H1 (cell line): ENCODE measurements at places on chromosomes 5 and 9.

DNA sequence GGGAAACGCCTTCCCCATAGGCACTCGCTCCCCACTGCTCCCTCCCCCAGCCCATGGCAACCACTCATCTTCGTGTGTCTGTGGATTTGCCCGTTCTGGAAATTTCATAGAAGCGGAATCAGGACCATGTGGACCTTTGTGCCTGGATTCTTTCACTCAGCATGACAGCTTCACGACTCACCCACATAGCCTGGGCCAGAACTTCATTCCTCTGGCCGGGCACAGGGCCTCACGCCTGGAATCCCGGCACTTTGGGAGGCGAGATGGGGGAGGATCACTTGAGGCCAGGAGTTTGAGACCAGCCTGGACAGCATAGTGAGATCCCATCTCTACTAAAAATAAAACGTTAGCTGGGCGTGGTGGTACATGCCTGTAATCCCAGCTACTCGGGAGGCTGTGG, 12.1 kb upstream of the DIPK1B start:
- H3K27ac ChIP-seq, result no peak overlapping the region
- no peak overlapping the region for H3K4me3 ChIP-seq
- DNase-seq, result no peak
- H3K27me3 ChIP-seq, result no peaks in the 10 kb centered on the region

DNA sequence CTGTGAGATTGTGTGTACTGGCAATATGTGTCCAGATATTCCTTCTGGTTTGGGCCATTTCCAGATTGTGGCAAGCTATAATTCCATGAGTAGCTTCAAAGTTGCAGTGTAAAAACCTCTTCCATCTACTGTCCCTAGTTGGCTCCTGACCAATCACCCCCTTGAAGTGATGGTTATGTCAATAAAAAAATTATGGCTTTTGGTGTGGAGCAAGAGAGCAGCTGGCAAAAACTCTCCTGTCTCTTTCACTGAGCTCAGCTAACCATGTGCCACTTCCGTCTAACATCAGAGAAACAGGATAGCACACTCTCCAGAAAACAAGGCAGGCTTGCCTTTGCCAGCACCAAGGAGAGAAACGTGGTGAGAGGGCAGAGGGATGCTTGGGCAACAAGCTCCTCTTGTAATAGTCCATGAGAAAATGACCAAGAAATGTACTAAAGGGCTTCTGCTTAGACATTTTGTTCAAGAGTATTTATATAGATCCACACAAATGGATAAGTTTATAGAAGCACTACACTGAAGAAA, 914.4 kb upstream of the SEMA6A start:
- H3K4me3 ChIP-seq, result no peak overlapping the region
- DNase-seq, result no peak
- no peak overlapping the region for H3K27ac ChIP-seq
- no peaks in the 10 kb centered on the region for H3K27me3 ChIP-seq

DNA sequence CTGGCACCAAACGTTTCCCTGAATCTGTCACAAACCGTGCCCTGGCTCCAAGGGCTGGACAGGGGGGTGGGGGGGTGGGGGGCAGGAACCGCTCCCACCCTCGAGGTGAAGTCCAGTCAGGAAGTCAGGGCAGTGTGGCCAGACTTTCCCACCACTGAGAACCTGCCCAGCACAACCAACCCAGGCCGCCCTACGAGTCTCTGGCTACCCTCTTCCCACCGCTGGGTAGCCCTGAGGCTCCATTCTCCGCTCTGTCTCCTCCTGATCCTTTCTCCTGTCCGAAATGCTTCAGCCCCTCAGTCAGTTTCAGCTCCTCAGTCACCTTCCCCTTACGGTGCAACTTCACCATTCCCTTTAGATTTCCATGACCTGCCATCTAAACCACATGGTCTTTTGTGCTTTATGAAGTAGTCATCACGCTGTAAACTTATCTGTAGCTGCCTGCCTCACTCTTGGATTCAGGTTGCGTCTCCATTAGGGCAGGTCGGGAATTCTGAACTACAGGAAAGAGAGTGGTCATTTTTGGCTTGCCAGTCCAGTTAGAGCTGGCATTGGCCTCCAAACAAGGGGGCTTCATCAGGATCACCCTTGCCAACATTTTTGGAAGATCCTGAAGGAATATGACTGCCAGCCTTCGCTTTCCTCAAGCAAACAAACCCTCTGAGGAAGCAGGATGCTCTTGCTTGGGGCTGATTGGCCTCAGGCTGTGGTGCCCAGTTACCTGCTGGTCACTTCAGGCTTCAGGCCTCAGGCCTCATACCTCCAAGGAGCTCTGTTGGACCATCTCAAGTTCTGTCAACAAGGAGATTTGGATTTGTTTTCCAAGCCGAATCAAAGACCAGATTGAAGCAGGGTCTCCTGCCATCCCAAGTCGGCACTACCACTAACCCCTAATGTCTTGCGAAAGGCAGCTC, 794 bp upstream of the DCAF12 start:
- H3K4me3 ChIP-seq, result peak overlapping the region; percentile 86
- DNase-seq, result no peak
- H3K36me3 ChIP-seq, result peaks cover 18% of the 10 kb centered on the region; the same call in 1 of the 2 replicates

- no peak overlapping the region for H3K27ac ChIP-seq
- DNase-seq, result no peak
These were observed 17.8 kb downstream of the ZNF131 start for GRCh38 chr5:43138512-43138893.

GRCh38 chr9:38486837-38487236, 62.6 kb upstream of the IGFBPL1 start:
- peaks cover 23% of the 10 kb centered on the region for H3K4me1 ChIP-seq
- H3K36me3 ChIP-seq, result no peaks in the 10 kb centered on the region
- no peak overlapping the region for H3K27ac ChIP-seq
- no peak overlapping the region for H3K4me3 ChIP-seq

DNA sequence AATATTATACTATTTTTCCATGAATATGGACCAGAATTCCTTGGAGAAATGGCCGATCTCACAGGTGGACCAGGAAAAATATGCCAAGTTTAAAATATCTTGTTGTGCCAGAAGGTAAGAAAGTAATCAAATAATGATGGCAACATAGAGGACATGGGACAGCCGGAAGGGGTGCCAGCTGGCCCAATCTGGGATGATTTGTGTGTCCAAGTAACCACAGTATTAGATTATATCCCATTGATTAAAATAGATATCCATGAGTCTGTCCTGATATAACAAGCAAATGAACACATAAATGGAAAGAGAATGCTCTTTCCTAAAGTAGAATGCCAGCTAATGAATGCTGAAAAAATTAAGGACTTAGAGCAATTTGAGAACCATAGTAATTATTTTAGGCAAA, 39.6 kb upstream of the ANKRD55 start:
- H3K36me3 ChIP-seq, result no peaks in the 10 kb centered on the region
- H3K4me1 ChIP-seq, result no peaks in the 10 kb centered on the region
- H3K27me3 ChIP-seq, result no peaks in the 10 kb centered on the region
- no peak overlapping the region for H3K27ac ChIP-seq
- H3K4me3 ChIP-seq, result no peak overlapping the region

DNA sequence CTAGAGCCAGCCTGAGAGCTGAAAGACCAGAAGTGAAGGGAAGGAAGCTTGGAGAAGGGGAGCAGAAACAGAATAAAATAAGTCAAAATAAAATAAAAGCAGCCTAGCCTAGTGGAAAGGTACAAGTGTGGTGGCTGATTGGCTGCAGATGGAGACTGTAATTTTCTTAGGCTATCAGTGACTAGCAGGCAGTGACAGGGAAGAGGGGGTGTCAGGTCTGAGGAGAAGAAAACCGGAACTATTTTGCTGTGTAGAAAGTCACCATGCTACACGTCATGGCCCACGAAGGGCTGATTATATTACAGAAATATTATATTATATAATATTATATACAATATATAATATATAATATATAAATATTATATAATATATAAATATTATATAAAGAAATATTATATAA, 98.1 kb upstream of the TAF11L2 start:
- H3K4me1 ChIP-seq, result peaks cover 22% of the 10 kb centered on the region
- no peaks in the 10 kb centered on the region for H3K36me3 ChIP-seq
- no peaks in the 10 kb centered on the region; the same call in 1 of the 2 replicates for H3K27me3 ChIP-seq
- H3K4me3 ChIP-seq, result no peak overlapping the region
- no peak overlapping the region for H3K27ac ChIP-seq

DNA sequence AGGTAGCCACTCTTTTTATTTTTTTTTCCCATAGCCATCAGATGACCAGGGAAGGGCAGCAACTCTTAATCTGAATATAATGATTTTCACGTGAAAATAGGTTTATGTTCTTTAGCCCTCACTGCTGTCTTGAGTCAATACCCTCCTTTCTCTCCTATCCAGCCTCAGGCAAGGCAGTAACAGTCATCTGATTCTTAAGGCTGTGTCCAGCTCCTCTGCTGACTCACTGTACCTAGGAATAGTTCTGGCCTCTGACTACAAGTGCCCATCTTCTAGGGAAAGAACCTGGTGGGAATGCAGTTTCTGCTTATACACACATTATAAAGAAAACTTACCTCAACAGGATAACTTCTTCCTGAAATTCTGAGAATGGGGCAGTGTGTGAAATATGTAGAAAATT, 30.7 kb downstream of the DHX29 start:
- no peak overlapping the region for H3K27ac ChIP-seq
- no peaks in the 10 kb centered on the region for H3K36me3 ChIP-seq
- no peak overlapping the region for H3K4me3 ChIP-seq
- no peaks in the 10 kb centered on the region for H3K4me1 ChIP-seq
- no peaks in the 10 kb centered on the region for H3K27me3 ChIP-seq
- DNase-seq, result no peak

- no peak for DNase-seq
- H3K27me3 ChIP-seq, result no peaks in the 10 kb centered on the region
- H3K4me3 ChIP-seq, result no peak overlapping the region
These were observed 41.6 kb downstream of the CYSTM1 start for GRCh38 chr5:140216478-140217074.

- H3K36me3 ChIP-seq, result no peaks in the 10 kb centered on the region
- H3K4me1 ChIP-seq, result no peaks in the 10 kb centered on the region
- no peak overlapping the region for H3K27ac ChIP-seq
- no peaks in the 10 kb centered on the region for H3K27me3 ChIP-seq
- DNase-seq, result no peak
These were observed 24.4 kb upstream of the SYNPO start for GRCh38 chr5:150616024-150616470.

DNA sequence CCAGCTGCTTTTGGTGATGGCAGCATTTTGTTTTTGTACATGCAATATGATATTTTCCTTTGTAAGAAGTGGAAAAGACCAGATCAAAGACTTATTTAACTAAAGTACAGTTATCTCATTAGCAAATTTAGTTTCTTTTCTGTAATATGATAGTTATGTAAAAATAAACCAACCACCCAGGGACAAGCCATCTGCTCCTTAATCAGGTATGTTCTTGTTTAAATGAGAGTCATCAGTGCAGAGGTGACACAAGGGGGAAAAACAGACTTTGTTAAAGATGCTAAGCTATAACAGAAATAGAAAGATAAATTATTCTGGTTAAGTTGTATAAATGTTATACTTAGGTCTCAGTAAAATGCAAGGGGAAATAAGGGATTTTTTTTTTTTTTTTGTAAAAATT, 805.7 kb upstream of the SEMA6A start:
- H3K4me1 ChIP-seq, result no peaks in the 10 kb centered on the region
- no peak for DNase-seq
- H3K36me3 ChIP-seq, result no peaks in the 10 kb centered on the region
- no peak overlapping the region for H3K27ac ChIP-seq

DNA sequence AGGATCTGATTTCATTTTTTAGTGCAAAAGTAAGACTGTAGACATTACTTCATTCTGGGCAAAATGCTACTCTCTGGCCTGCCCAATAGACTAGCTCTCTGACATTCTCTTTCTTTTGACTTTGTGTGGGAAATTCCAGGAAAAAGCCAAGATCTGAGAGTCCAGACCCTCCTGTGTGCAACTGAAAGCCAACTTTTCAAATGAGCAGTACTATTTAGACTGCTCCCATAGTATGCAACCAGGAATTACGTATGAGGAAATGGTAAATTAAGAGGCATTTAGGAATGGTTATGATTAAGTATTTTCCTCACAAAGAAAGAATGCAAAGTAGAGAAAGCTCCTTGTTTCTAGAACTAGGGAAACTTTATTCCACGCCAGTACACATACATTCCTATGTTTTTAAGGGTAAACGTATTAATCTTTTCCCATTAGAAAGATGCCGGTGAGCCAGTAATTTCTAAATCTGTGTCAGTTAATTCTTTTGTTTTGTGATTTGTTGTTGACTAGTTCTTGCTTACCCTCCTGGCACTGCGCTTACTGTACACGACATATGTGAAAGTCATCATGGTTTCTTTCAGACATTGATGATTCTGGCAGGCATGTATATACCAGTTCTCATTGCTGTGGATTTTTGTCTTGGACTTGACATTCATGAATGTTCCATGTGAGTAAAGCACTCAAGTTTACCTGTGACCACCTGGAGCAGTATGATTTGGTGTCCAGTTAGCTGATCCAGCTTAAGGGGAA, 56.0 kb downstream of the AOPEP start:
- no peak overlapping the region for H3K4me3 ChIP-seq
- DNase-seq, result no peak
- H3K36me3 ChIP-seq, result no peaks in the 10 kb centered on the region
- H3K4me1 ChIP-seq, result no peaks in the 10 kb centered on the region; the same call in 1 of the 2 replicates
- no peak overlapping the region for H3K27ac ChIP-seq

GRCh38 chr5:90353254-90353653, 56.3 kb downstream of the CETN3 start:
- no peak for DNase-seq
- H3K27me3 ChIP-seq, result no peaks in the 10 kb centered on the region
- no peak overlapping the region for H3K27ac ChIP-seq
- H3K4me3 ChIP-seq, result no peak overlapping the region
- H3K36me3 ChIP-seq, result no peaks in the 10 kb centered on the region

- H3K4me1 ChIP-seq, result peaks cover 22% of the 10 kb centered on the region
- no peak for DNase-seq
- H3K4me3 ChIP-seq, result peak overlapping the region; percentile 82
- H3K36me3 ChIP-seq, result no peaks in the 10 kb centered on the region
- H3K27me3 ChIP-seq, result peaks cover 14% of the 10 kb centered on the region
These were observed 3.8 kb downstream of the GAS1 start for GRCh38 chr9:86943201-86944113.

GRCh38 chr9:85224729-85225128, 517.0 kb downstream of the AGTPBP1 start:
- H3K27ac ChIP-seq, result no peak overlapping the region
- no peaks in the 10 kb centered on the region for H3K4me1 ChIP-seq
- no peak overlapping the region for H3K4me3 ChIP-seq
- no peak for DNase-seq
- H3K36me3 ChIP-seq, result no peaks in the 10 kb centered on the region
- no peaks in the 10 kb centered on the region for H3K27me3 ChIP-seq

DNA sequence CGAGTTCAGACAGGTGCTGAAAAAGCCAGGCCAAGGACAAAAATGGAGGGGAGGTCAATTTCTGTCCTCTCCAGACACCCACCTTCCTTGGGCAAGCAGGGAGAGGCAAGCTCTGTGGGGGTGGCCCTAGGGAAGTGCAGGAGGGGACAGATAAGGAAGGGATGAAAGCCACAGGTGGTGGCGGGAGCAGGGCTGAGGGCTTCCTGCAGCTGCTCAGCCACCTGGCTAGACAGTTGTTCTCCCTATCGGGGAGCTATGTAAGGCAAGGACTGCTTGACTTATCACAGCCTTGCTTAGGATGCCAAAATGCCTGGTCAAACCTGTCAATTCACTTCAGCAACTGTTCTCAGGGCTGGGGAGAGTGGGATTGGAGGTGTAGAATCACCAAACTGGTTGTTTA, 266.1 kb downstream of the ZSWIM6 start:
- no peaks in the 10 kb centered on the region for H3K27me3 ChIP-seq
- H3K4me1 ChIP-seq, result no peaks in the 10 kb centered on the region
- no peaks in the 10 kb centered on the region for H3K36me3 ChIP-seq
- no peak overlapping the region for H3K27ac ChIP-seq
- H3K4me3 ChIP-seq, result no peak overlapping the region
